A549 treated with GW870086 at 1 μM for 4 hours (cell line): ENCODE measurements at places on chromosomes 1 and 21. TPM values are rescaled to one million over a fixed set of nuclear protein-coding genes. Genes with fewer than 3 reads are reported as not detected.

The DDOST gene
- total RNA-seq, result 176 to 212 TPM (median 209 TPM) in 5 replicates

The CDA gene
- total RNA-seq, result 32.0 to 43.5 TPM (median 33.4 TPM) in 5 replicates

The CC2D1B gene
- total RNA-seq, result 14.4 to 19.2 TPM (median 17.9 TPM) in 5 replicates

The CTSE gene
- total RNA-seq, result 0.08 TPM in 1 of 5 replicates, not detected in the others

The GNAT2 gene
- total RNA-seq, result 0.14 to 0.26 TPM in 2 of 5 replicates, not detected in the others

The CFAP45 gene
- 0.64 to 0.91 TPM (median 0.78 TPM) in 5 replicates for total RNA-seq

The ZBTB48 gene
- total RNA-seq, result 12.5 to 20.0 TPM (median 16.3 TPM) in 5 replicates

The SLC25A34 gene
- 0.09 to 0.77 TPM (median 0.39 TPM) in 4 of 5 replicates, not detected in the other for total RNA-seq
